ENCODE measurements at places on chromosomes 5 and 9. TPM values are rescaled to one million over a fixed set of nuclear protein-coding genes. Genes with fewer than 3 reads are reported as not detected.

The CHMP5 gene
- 96.1 TPM for total RNA-seq

GRCh38 chr5:142048272-142048671, 35.4 kb upstream of the GNPDA1 start:
- no peaks in the 10 kb centered on the region for H3K36me3 ChIP-seq
- no peak overlapping the region for H3K27ac ChIP-seq
- no peak for DNase-seq
- no peak overlapping the region for H3K4me3 ChIP-seq

DNA sequence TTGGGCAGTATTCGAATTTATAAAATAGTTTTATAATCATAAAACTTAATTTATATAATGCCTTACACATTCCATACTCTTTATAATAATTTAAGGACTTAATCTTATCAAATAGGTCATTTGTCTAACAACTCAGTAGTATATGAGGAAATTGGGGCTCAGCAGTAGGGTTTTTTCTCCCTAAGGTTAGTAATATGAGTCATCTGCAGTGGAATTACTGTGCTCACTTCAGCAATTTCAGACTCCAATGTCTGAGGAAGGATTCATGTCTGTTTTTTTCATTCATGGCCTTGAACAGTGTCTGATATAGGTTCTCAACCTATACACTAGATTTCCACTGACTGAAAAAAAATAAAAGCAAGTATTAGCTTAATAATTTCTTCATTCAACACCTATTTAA, 7.4 kb downstream of the DMRTA1 start:
- no peaks in the 10 kb centered on the region for H3K36me3 ChIP-seq
- H3K4me1 ChIP-seq: no peaks in the 10 kb centered on the region
- no peak overlapping the region for H3K27ac ChIP-seq

- no peak overlapping the region for H3K4me3 ChIP-seq
- no peak overlapping the region for H3K27ac ChIP-seq
- DNase-seq: no peak
- peaks cover 8% of the 10 kb centered on the region for H3K36me3 ChIP-seq
Observed at GRCh38 chr5:37437711-37438110, 58.6 kb downstream of the WDR70 start.

DNA sequence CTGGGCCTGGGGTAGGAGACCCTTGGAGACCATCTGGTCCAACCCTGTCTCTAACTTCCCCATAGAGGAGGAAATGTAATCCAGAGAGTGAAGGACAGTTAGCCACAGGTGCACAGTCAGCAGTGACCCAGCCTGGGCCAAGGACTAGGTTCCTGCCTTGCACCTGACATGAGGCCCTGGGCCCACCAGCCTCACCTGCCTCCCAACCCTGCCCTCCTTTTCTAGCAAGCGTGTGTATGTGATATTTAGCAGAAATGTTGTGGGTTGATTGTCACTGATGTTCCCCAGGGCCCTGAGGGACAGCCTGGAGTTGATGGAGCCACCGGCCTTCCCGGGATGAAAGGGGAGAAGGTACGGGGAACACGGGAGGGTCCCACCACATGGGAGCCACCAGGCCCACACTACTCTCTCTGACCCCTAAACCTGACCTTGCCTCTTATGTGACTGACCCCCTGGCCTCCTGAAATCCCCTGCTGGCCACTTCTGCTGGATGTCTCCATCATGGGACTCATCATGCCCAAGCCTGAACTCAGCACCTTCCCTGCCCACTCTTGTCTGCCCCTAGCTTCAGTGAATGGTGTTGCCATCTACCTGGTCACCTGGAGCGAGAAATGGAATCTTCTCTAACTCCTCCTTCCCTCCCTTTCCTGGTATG, 79.2 kb upstream of the TGFBR1 start:
- peak overlapping the region; percentile 42 for H3K27ac ChIP-seq
- peaks cover 8% of the 10 kb centered on the region for H3K36me3 ChIP-seq
- H3K4me1 ChIP-seq: peaks cover 26% of the 10 kb centered on the region
- DNase-seq: no peak
- H3K27me3 ChIP-seq: no peaks in the 10 kb centered on the region

- H3K27me3 ChIP-seq: no peaks in the 10 kb centered on the region
- DNase-seq: no peak
- H3K4me1 ChIP-seq: peaks cover 37% of the 10 kb centered on the region
- H3K4me3 ChIP-seq: no peak overlapping the region
- peaks cover 29% of the 10 kb centered on the region for H3K36me3 ChIP-seq
Observed at GRCh38 chr9:92289708-92290390, 3.6 kb downstream of the IARS1 start.

- DNase-seq: peak; percentile 56
- H3K36me3 ChIP-seq: no peaks in the 10 kb centered on the region
- peaks cover 2% of the 10 kb centered on the region for H3K4me1 ChIP-seq
- H3K27me3 ChIP-seq: peaks cover 66% of the 10 kb centered on the region
Observed at GRCh38 chr9:22446950-22447617, 460 bp downstream of the DMRTA1 start.

The TUSC1 gene
- total RNA-seq: not detected

DNA sequence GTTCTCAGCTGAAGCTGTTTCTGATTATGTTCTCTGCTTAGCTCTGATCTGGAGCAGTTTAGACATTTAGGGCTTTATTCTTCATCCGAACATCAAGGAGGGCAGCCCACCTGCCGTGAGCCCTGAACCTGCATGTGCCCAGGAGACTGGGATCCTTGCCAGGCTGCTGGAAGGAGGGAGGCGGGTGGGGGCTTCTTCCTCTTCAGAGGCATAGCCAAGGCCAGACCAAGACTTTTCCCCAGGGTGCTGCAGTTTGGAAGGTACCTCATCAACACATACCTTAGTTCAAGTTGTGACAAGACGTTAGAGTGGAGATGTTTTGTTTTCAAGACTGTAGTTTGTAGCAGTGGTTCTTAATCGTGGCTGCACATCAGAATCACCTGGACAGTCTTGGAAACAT, 64.9 kb downstream of the RALGPS1 start:
- H3K4me3 ChIP-seq: no peak overlapping the region
- no peak for DNase-seq
- peaks cover 4% of the 10 kb centered on the region for H3K36me3 ChIP-seq
- H3K27ac ChIP-seq: no peak overlapping the region
- no peaks in the 10 kb centered on the region for H3K4me1 ChIP-seq
- H3K27me3 ChIP-seq: peaks cover 14% of the 10 kb centered on the region

DNA sequence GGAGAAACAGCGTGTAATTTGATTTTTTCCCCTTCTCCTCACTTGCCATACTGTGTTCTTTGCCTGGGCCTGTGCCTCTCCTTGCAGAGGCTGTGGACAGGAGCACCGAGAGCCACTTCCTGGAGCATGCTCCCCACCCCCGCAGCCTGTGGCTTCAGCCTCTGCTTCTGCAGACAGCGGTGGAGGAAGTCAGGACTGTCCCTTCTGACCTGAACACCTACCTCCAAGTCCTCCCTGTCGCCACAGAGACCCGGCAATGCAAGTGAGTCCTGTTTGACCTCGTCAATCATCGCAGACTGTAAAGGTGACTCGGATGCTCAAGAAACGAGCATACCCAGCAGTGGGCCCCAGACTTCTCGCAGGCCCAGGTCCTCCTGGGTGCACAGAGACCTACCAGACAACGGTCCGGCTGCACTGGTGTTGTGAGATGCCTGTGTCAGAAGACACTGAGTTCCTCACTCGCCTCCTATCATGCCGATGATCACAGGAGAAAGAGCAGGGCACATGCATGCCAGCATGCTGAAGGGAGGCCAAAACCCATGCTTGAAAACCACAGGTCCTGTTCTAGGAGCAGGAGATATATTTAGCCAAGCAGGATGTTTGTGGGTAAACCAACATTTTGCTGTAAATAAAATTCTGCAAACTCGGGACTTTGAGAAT, 198.8 kb downstream of the AUH start:
- no peaks in the 10 kb centered on the region for H3K27me3 ChIP-seq
- H3K36me3 ChIP-seq: peaks cover 6% of the 10 kb centered on the region
- peak; percentile 76 for DNase-seq
- H3K4me3 ChIP-seq: peak overlapping the region; percentile 74

DNA sequence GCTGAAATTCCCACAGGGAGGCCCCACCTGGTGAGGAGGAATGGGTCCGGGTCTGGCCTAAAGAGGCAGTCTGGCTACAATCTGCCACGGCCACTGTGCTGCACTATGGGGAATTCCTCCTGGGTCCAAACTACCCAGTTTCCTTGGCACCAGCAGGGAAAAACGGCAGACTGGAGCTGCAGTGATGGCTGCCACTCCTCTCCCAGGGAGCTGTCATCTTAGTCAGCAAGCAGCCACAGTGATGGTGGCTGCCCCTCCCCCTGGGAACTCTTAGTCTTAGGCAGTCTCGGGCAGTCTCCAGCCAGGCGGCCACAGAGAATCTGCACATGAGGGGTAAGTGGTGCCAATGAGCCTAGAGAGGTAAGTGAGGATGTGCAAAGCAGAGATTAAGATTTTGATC, 205.8 kb downstream of the TMEM38B start:
- H3K27ac ChIP-seq: no peak overlapping the region

The EIF4E1B gene
- total RNA-seq: not detected

The BNC2 gene
- not detected for total RNA-seq

DNA sequence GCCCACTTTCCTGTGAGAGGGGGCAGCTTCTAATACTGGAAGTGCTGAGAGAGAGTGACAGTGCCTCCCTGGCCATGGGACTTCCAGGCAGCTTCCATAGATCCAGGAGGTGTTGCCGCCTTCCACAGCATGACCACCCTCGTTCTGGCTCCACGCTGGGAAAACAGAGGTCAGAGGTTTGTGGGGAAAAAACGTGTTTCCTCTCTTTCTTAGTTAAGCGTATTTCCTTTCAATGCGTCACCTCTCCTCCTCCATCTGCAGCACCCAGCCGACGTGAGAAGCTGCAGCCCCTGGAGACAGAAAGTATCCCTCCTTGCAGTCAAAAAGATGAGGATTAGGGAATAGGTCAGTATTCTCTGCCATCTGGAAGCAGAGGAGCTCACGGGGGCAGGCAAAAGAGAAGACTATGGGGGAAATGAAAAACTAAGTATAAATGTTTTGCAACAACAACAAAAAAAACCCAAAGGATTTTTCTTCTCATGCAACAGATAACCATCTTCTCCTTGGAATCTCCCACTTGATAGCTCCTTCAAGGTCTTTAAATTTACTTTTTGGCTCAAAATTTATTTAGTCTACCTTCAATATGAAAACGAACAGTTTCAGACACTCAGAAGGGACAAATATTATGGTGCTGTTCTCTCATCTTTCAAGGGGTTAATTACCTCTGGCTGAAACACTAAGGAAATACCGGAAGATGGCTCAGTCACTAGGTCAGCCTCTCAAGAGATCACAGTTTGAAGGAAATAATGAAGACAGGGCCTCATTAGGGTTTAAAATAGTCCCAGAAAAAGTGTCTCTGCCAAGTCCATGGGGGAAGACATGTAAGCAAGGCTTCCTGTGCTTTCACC, 38.0 kb downstream of the MTMR12 start:
- DNase-seq: no peak
- no peaks in the 10 kb centered on the region for H3K27me3 ChIP-seq
- no peak overlapping the region for H3K4me3 ChIP-seq
- H3K4me1 ChIP-seq: peaks cover 19% of the 10 kb centered on the region

The CNTNAP3 gene
- not detected for total RNA-seq

GRCh38 chr5:153782589-153783361, 255.9 kb downstream of the FAM114A2 start:
- H3K27ac ChIP-seq: no peak overlapping the region
- no peak overlapping the region for H3K4me3 ChIP-seq
- H3K36me3 ChIP-seq: no peaks in the 10 kb centered on the region
- H3K27me3 ChIP-seq: peaks cover 2% of the 10 kb centered on the region
- DNase-seq: no peak

Measured in activated naive CD8-positive, alpha-beta T cell treated with anti-CD3 and anti-CD28 coated beads, Interleukin-2, amount 10 ng/mL, durations not matched to agents 7 days and 5 days (primary cell).